ENCODE measurements at places on chromosomes 13 and 19.
A peak's percentile ranks its signal among the peaks of the same experiment; 100 is the strongest.

GRCh38 chr19:29535214-29535831 lies 9.5 kb downstream of the VSTM2B start:
- DNase-seq, result no peak

GRCh38 chr19:19191768-19192077 lies 229 bp downstream of the BORCS8 start:
- no peak for DNase-seq

- DNase-seq, result peak; percentile 43
Measured at GRCh38 chr19:55071129-55071502, 4.6 kb upstream of the EPS8L1 start.

DNA sequence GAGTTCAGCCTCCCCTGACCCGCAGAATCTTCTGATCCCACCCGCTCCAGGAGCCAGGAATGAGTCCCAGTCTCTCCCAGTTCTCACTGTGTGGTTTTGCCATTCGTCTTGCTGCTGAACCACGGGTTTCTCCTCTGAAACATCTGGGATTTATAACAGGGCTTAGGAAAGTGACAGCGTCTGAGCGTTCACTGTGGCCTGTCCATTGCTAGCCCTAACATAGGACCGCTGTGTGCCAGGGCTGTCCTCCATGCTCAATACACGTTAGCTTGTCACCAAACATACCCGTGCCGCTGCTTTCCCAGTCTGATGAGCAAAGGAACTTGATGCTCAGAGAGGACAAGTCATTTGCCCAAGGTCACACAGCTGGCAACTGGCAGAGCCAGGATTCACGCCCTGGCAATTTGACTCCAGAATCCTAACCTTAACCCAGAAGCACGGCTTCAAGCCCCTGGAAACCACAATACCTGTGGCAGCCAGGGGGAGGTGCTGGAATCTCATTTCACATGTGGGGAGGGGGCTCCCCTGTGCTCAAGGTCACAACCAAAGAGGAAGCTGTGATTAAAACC lies 1.1 kb upstream of the APOE start:
- DNase-seq, result no peak

GRCh38 chr19:54660306-54660705 lies 2.5 kb upstream of the LILRB4 start:
- no peak for DNase-seq

All from stromal cell of bone marrow (primary cell).